ENCODE measurements at places on chromosomes 5 and 9. TPM values are rescaled to one million over a fixed set of nuclear protein-coding genes. Genes with fewer than 3 reads are reported as not detected.

DNA sequence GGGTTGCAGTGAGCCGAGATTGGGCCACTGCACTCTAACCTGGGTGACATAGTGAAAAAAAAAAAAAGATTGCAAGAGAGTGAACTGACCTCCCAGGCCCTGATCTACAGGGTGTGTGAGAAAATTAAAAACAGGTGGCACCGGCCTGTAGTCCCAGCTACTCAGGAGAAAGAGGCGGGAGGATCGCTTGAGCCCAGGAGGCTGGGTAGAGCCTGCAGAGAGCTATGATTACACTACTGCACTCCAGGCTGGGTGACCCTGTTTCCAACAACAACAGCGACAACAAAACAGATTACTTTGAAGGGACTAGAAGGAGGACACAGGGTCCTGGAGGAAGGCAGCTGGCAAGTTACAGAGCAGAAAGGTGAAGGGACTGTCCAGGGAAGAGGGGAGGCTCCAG lies 42.2 kb upstream of the FABP6 start:
- H3K4me3 ChIP-seq: no peak overlapping the region
- DNase-seq: no peak
- H3K27ac ChIP-seq: no peak overlapping the region
- H3K27me3 ChIP-seq: no peaks in the 10 kb centered on the region

DNA sequence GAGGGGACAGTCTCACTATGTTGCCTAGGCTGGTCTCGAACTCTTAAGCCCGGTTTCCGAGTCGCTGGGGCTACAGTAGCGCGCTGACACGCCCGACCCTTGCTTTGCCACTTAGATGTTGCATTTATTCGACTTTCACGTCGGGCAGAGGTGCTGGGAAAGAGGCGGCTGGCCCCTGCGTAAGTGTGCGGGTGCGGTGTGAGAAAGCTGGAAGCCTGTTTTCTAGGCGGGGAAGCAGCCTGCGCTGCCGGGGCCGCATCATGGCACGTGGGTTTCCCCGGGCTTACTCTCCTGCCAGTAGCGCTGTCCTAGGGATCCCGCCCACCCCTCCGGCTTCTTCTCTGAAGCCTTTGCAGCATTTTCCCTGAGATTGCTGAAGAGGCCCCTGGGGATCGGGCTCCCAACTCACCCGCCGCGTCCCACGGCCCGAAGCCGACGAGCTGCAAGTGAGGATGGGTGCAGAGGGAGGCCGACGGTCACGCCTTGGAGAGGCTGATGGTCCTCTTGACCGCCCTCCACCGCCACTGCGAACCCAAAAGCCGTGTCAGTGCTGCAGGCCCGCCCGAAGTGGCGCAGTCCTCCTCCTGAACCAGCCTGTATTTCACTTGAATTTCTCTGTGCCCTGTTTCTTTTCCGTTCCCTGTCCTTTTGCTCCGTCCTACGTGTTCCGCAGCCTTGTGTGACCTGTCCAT lies 5.8 kb upstream of the TRIM41 start:
- no peaks in the 10 kb centered on the region for H3K27me3 ChIP-seq
- H3K36me3 ChIP-seq: no peaks in the 10 kb centered on the region
- DNase-seq: peak; percentile 52
- no peaks in the 10 kb centered on the region for H3K4me1 ChIP-seq
- H3K4me3 ChIP-seq: peak overlapping the region; percentile 49

DNA sequence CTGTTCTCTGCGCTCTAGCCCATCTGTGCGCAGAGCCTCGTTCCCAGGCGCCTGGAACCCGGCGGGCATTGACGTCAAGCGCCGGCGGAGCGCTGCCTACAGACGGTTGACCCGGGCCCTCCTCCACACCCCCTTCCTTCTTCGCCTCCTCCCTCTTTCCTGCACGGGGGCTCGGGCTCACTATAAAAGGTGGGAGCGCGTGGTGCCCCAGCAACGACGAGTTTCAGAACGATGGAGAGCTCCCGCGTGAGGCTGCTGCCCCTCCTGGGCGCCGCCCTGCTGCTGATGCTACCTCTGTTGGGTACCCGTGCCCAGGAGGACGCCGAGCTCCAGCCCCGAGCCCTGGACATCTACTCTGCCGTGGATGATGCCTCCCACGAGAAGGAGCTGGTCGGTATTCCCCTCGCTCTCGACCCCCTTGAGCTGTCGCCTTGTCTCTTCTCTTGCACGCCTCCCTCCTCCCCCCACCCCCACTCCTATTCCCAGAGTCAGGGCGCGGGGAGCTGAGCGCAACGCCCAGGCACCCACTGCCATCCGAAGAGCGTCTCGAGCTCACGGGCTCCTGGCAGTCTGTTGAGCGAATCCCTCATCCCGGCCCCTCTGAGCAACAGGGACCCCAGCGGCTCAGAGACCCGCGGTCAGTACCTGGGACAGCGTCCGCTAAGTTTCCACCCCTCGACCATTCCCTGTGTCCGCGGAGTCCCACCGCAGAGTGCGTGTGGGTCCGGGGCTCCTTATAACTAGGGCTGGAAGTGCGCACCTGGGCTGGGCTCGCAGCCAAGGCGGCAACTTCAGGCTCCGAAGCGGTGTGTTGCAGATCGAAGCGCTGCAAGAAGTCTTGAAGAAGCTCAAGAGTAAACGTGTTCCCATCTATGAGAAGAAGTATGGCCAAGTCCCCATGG lies at the start of gene CARTPT:
CARTPT (plus strand) TSS at position 213 of the 902 bp plus-strand sequence; CDS start at position 232, 19 bp downstream.
- H3K36me3 ChIP-seq: no peaks in the 10 kb centered on the region
- peak within 1 kb of the TSS; percentile 4 for H3K4me3 ChIP-seq
- no peak within 1 kb of the TSS for H3K27ac ChIP-seq
- DNase-seq: peak; percentile 22

GRCh38 chr5:142080248-142080647 lies 28.3 kb upstream of the NDFIP1 start:
- H3K27me3 ChIP-seq: no peaks in the 10 kb centered on the region
- no peak for DNase-seq
- H3K36me3 ChIP-seq: no peaks in the 10 kb centered on the region
- no peak overlapping the region for H3K27ac ChIP-seq

DNA sequence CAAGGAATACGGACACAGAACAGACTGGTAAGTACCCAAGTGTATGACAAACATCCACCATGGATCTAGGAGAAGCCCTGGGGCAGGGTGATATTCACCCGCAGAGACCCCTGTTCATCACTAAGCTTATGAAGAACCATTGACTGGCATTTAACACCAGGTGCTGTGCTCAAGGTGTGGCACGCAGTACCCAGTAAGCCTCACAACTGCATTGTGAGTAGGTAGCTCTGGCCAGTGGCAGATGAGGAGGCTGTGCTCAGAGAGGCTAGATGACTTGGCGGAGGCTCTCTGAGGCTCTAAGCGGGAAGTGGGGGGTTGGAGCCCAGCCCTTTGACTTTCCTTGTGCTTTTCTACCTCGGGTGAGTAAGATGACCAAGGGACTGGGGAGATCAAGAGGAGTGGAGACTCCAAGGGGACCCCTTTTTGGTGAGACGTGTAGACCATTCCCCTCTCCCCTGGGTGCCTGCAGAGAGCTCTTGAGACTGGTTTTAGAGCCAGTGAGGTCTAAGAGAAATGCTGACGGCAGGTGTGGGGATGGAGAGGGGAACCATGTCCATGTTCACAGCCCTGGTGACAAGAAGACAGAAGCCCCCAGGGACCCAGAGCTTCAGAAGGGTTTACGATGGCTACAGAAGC lies 70.8 kb downstream of the IL6ST start:
- H3K27ac ChIP-seq: no peak overlapping the region
- DNase-seq: no peak
- no peaks in the 10 kb centered on the region for H3K4me1 ChIP-seq

- peak; percentile 29 for DNase-seq
- H3K36me3 ChIP-seq: no peaks in the 10 kb centered on the region
- H3K27ac ChIP-seq: no peak overlapping the region
- H3K4me3 ChIP-seq: no peak overlapping the region
- H3K27me3 ChIP-seq: no peaks in the 10 kb centered on the region
Measured at GRCh38 chr5:80346055-80346454, 26.3 kb downstream of the SPZ1 start.

- H3K4me1 ChIP-seq: no peaks in the 10 kb centered on the region
- H3K4me3 ChIP-seq: no peak overlapping the region
- no peaks in the 10 kb centered on the region for H3K27me3 ChIP-seq
- DNase-seq: no peak
- H3K27ac ChIP-seq: no peak overlapping the region
Measured at GRCh38 chr9:73137914-73138313, 13.8 kb upstream of the ANXA1 start.

- no peaks in the 10 kb centered on the region for H3K36me3 ChIP-seq
- peak overlapping the region; percentile 98 for H3K27ac ChIP-seq
- DNase-seq: peak; percentile 37
- H3K27me3 ChIP-seq: no peaks in the 10 kb centered on the region
Measured at GRCh38 chr9:98255061-98255577, 330 bp downstream of the TBC1D2 start.

DNA sequence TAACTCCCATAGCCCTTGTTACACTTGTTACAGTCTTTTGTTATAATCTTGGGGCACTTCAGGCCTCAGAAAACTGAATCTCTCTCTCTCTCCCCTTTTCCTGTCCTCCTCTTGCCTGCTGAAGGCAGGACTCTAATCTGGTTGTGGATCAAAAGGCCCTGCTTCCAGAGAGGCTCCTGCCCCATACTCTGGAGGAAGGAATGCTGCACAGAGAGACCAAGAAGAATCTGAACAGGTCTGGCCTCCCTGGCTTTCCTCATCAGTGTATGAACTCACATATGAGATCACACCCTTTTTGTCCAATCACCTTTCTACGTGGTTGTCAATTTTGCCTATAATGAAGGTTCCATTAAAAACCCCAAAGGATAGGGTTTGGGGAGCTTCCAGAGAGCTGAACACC lies 26.2 kb upstream of the LVRN start:
- no peak overlapping the region for H3K27ac ChIP-seq
- no peaks in the 10 kb centered on the region for H3K36me3 ChIP-seq
- no peak for DNase-seq
- no peaks in the 10 kb centered on the region for H3K4me1 ChIP-seq
- H3K27me3 ChIP-seq: no peaks in the 10 kb centered on the region

DNA sequence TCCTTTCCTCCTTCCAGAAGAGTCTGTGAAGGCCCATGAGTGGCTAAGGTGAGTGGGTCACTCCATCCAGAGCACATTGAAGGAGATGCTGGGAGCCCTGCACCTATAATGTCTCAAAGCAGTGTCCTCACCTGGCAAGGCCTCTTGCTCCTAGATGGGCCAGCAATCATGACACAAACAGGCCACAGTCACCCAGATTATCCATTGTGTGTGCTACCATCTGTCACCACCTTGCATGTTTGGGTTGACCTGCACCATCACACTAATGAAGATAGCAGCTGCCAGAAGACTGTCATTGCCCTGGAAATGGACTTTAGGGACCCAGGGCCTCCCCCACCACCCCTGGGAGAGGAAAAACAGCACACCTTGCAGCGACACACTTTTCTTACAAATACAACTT lies 69.6 kb downstream of the GABBR2 start:
- no peaks in the 10 kb centered on the region for H3K27me3 ChIP-seq
- no peak overlapping the region for H3K27ac ChIP-seq
- no peaks in the 10 kb centered on the region for H3K4me1 ChIP-seq
- no peak overlapping the region for H3K4me3 ChIP-seq

Gene FAM153A
- total RNA-seq: 104 TPM

GRCh38 chr9:82101475-82101874 lies 112.9 kb downstream of the SPATA31D1 start:
- no peak overlapping the region for H3K27ac ChIP-seq
- no peak overlapping the region for H3K4me3 ChIP-seq
- no peaks in the 10 kb centered on the region for H3K36me3 ChIP-seq
- no peaks in the 10 kb centered on the region for H3K4me1 ChIP-seq

DNA sequence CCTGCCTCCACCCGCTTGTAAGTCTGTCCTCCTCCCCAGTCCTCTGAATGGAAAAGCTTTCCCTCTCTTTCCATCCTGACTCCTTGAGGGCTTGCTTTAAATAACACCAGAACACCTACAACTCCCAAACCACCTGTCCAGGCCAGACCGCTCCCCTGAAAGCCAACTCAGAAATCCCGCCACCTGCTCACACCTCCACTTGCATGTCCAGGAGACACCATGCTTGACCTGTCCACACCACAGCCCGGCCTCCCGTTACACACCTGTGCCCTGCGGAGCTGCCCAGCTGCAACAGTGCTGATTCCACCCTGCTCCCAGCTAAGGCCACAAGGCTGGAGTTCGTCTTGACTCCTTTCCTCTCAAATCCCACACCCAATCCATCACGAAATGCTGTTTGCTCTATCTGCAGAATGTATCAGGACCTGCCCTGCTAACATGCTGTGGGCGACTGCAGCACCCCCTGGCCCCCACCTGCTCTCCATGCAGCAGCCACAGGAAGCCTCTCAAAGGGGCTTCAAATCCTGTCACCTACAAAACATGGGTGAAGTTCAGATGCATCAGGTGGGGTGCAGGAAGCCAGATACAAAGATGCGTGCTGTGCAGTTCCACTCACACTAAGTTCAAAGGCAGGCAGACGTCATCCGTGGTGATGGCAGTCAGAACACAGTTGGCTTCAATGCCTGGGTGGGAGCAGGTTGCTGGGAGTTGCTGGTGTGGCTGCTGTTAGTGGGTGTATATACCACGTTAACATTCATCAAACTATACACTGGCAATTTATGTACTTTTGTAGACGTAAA lies 166.0 kb downstream of the ROR2 start:
- no peaks in the 10 kb centered on the region for H3K36me3 ChIP-seq
- no peaks in the 10 kb centered on the region for H3K4me1 ChIP-seq
- DNase-seq: peak; percentile 12
- H3K27me3 ChIP-seq: no peaks in the 10 kb centered on the region
- H3K27ac ChIP-seq: no peak overlapping the region
- no peak overlapping the region for H3K4me3 ChIP-seq

DNA sequence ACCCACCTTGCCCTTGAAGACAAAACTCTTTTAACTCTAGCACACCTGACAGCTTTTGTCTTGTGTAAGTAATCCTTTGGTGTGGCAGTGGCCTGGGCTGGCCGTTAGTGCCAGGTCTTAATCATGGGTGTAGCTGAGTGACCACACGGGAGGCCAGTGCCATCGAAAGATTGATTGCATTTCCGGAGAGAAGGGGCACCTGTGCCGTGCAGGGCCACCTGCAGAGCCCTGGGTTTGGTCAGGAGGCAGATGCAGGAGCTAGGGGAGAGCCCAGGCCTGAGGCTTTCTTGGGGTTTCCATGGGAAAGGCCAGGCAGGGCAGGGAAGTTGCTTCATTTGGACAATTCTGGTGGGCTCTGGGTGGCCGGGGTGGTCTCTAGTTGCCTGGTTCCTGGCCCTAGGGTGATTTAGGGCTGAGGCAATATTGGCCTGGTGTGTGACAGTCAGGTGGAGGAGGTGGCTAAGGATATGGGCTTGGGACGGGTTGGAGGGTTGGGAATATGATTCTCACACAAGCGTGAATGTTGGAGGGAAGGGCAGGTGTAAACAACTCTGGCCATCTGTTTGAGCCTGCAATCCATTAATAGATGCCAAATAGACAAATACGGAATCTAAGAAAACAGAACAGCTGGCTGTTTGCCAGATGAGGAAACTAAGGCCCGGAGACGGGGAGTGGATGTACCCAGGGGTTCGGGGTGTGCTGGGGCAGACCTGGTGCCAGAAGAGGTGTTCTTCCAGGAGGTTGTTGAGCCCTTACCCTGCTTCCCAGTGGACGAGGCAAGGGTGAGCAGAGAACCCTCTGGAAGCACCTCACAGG lies 4.6 kb downstream of the DBH start:
- H3K4me1 ChIP-seq: no peaks in the 10 kb centered on the region
- no peaks in the 10 kb centered on the region for H3K27me3 ChIP-seq
- no peak overlapping the region for H3K27ac ChIP-seq
- no peak for DNase-seq

- H3K4me3 ChIP-seq: no peak overlapping the region
- no peak overlapping the region for H3K27ac ChIP-seq
- H3K36me3 ChIP-seq: no peaks in the 10 kb centered on the region
- no peak for DNase-seq
Measured at GRCh38 chr5:34804913-34805312, 34.1 kb upstream of the TTC23L start.

- H3K27me3 ChIP-seq: no peaks in the 10 kb centered on the region
- no peaks in the 10 kb centered on the region for H3K4me1 ChIP-seq
- H3K4me3 ChIP-seq: no peak overlapping the region
- DNase-seq: peak; percentile 85
- no peak overlapping the region for H3K27ac ChIP-seq
- no peaks in the 10 kb centered on the region for H3K36me3 ChIP-seq
Measured at GRCh38 chr9:74821636-74822035, 66.1 kb downstream of the TRPM6 start.
